Hepatocyte (in vitro differentiated cells): ENCODE measurements at places on chromosomes 3 and 15. TPM values are rescaled to one million over a fixed set of nuclear protein-coding genes. Genes with fewer than 3 reads are reported as not detected.

- H3K36me3 ChIP-seq: no peaks in the 10 kb centered on the region
- H3K27me3 ChIP-seq: no peaks in the 10 kb centered on the region
- H3K27ac ChIP-seq: no peak overlapping the region
- H3K4me1 ChIP-seq: no peaks in the 10 kb centered on the region
- H3K4me3 ChIP-seq: no peak overlapping the region
Observed at GRCh38 chr3:153032891-153033290, 129.1 kb upstream of the RAP2B start.

DNA sequence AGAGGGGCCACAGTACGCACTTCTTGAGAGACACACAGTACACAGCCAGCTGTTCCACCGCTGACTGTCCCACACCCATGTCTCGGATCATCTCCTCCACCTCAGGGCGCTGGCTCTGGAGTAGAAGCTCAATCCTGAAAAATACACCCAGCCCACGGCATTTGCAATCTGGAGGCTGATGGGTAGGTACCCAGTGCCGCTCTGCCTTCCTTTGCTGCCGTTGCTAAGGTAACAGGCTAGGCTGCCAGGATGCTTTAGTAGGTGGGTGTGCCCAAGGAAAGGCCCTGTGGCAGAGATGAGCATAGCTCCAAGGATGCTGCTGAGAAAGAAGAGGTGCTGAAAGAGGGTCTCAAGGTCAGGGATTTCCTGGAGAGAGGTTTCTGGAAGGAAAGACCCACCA is 14.6 kb downstream of the TRAIP start:
- no peak overlapping the region for H3K4me3 ChIP-seq
- H3K36me3 ChIP-seq: no peaks in the 10 kb centered on the region
- DNase-seq: no peak
- no peaks in the 10 kb centered on the region for H3K27me3 ChIP-seq
- H3K4me1 ChIP-seq: peaks cover 4% of the 10 kb centered on the region

DNA sequence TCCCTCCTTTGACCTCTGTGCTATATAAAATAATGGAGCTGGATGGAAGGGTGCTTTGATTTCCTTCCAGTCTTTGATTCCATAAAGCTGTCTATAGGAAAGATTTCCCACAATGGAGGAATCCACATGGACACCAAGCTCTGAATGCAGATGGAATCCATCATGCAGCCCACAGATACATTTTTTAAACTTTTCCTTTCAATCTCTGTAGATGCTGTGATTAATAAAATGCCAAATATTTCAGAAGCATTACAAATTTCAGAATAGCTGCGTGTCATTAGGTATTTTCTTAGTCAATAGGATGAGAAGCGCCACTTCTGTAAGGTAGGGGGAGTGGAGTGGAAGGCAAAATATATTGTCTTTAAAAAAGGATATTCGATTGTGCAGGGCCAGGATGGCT is 489.0 kb downstream of the NTRK3 start:
- H3K36me3 ChIP-seq: no peaks in the 10 kb centered on the region
- no peak overlapping the region for H3K4me3 ChIP-seq
- H3K27me3 ChIP-seq: no peaks in the 10 kb centered on the region
- H3K27ac ChIP-seq: no peak overlapping the region
- no peaks in the 10 kb centered on the region for H3K4me1 ChIP-seq
- no peak for DNase-seq

- H3K4me1 ChIP-seq: peaks cover 13% of the 10 kb centered on the region
- peak; percentile 69 for DNase-seq
- H3K27me3 ChIP-seq: no peaks in the 10 kb centered on the region
- peak overlapping the region; percentile 99 for H3K27ac ChIP-seq
Observed at GRCh38 chr3:24496529-24497482, 2.2 kb upstream of the THRB start.

- peak overlapping the region; percentile 69 for H3K27ac ChIP-seq
- peaks cover 22% of the 10 kb centered on the region for H3K4me1 ChIP-seq
- H3K27me3 ChIP-seq: no peaks in the 10 kb centered on the region
- no peak overlapping the region for H3K4me3 ChIP-seq
- H3K36me3 ChIP-seq: no peaks in the 10 kb centered on the region
Observed at GRCh38 chr3:48039487-48040190, 23.4 kb upstream of the MAP4 start.

- no peak for DNase-seq
- no peaks in the 10 kb centered on the region for H3K36me3 ChIP-seq
- H3K27ac ChIP-seq: peak overlapping the region; percentile 56
- H3K4me3 ChIP-seq: no peak overlapping the region
Observed at GRCh38 chr15:49083401-49084284, 37.4 kb upstream of the SECISBP2L start.

DNA sequence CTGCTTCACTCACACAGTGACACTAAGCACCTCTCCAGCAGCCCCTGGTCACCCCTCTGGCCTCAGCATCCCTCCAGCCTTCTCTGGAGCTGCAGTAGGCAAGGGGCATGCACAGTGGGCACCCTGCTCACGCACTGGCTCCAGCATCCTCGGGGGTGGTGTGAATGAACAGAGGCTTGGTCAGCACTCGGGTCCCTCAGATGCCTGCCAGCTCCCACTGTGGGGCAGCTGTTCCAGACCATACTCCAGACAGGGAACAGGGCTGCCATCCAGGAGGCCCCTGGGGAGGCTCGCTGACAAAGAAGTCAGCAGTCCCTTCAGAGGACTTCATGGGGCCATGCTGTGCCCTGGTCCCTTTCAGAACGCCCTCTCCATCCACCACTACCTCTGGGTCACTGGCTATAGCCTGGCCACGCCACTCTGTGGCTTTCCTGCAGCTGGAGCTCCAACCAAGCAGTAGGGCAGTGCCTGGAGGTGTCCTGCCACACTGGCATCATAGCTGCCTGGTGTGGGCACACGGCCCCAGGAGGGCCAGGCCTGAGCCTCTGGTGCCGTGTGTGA is 26.3 kb downstream of the ALS2CL start:
- DNase-seq: no peak
- no peak overlapping the region for H3K4me3 ChIP-seq
- no peaks in the 10 kb centered on the region for H3K27me3 ChIP-seq
- H3K36me3 ChIP-seq: no peaks in the 10 kb centered on the region

GRCh38 chr15:83919319-83919830 is 265.5 kb downstream of the ADAMTSL3 start:
- H3K4me1 ChIP-seq: no peaks in the 10 kb centered on the region
- H3K27me3 ChIP-seq: no peaks in the 10 kb centered on the region

GRCh38 chr3:129577366-129577765 is 29.1 kb downstream of the PLXND1 start:
- DNase-seq: no peak
- no peak overlapping the region for H3K4me3 ChIP-seq
- H3K27ac ChIP-seq: no peak overlapping the region
- H3K36me3 ChIP-seq: no peaks in the 10 kb centered on the region
- H3K4me1 ChIP-seq: no peaks in the 10 kb centered on the region
- H3K27me3 ChIP-seq: no peaks in the 10 kb centered on the region

- no peaks in the 10 kb centered on the region for H3K4me1 ChIP-seq
- no peaks in the 10 kb centered on the region for H3K27me3 ChIP-seq
- DNase-seq: no peak
- no peak overlapping the region for H3K27ac ChIP-seq
- H3K36me3 ChIP-seq: no peaks in the 10 kb centered on the region
- no peak overlapping the region for H3K4me3 ChIP-seq
Observed at GRCh38 chr3:79415356-79415755, 352.4 kb downstream of the ROBO1 start.

GRCh38 chr15:70267879-70268278 is 170.2 kb upstream of the TLE3 start:
- no peak overlapping the region for H3K4me3 ChIP-seq
- peaks cover 15% of the 10 kb centered on the region for H3K4me1 ChIP-seq
- no peaks in the 10 kb centered on the region for H3K27me3 ChIP-seq
- no peaks in the 10 kb centered on the region for H3K36me3 ChIP-seq
- H3K27ac ChIP-seq: no peak overlapping the region

- H3K27ac ChIP-seq: peak overlapping the region; percentile 74
- H3K27me3 ChIP-seq: no peaks in the 10 kb centered on the region
- peaks cover 30% of the 10 kb centered on the region for H3K4me1 ChIP-seq
- no peaks in the 10 kb centered on the region for H3K36me3 ChIP-seq
- no peak for DNase-seq
Observed at GRCh38 chr3:177337541-177338331, 140.5 kb upstream of the TBL1XR1 start.

GRCh38 chr3:15148614-15149013 is 49.7 kb upstream of the RBSN start:
- H3K36me3 ChIP-seq: no peaks in the 10 kb centered on the region
- DNase-seq: peak; percentile 14
- no peak overlapping the region for H3K27ac ChIP-seq
- H3K4me1 ChIP-seq: no peaks in the 10 kb centered on the region

GRCh38 chr3:149362366-149362765 is 15.1 kb downstream of the TM4SF1 start:
- DNase-seq: no peak
- no peaks in the 10 kb centered on the region for H3K27me3 ChIP-seq
- H3K4me1 ChIP-seq: peaks cover 8% of the 10 kb centered on the region
- H3K27ac ChIP-seq: peak overlapping the region; percentile 51

- no peaks in the 10 kb centered on the region for H3K27me3 ChIP-seq
- peaks cover 5% of the 10 kb centered on the region for H3K36me3 ChIP-seq
- peaks cover 13% of the 10 kb centered on the region for H3K4me1 ChIP-seq
- H3K27ac ChIP-seq: no peak overlapping the region
- no peak for DNase-seq
- no peak overlapping the region for H3K4me3 ChIP-seq
Observed at GRCh38 chr3:115022835-115023398, 124.2 kb downstream of the ZBTB20 start.

GRCh38 chr15:69724333-69724732 is 271.7 kb downstream of the RPLP1 start:
- no peak overlapping the region for H3K27ac ChIP-seq
- H3K36me3 ChIP-seq: no peaks in the 10 kb centered on the region
- H3K27me3 ChIP-seq: no peaks in the 10 kb centered on the region

DNA sequence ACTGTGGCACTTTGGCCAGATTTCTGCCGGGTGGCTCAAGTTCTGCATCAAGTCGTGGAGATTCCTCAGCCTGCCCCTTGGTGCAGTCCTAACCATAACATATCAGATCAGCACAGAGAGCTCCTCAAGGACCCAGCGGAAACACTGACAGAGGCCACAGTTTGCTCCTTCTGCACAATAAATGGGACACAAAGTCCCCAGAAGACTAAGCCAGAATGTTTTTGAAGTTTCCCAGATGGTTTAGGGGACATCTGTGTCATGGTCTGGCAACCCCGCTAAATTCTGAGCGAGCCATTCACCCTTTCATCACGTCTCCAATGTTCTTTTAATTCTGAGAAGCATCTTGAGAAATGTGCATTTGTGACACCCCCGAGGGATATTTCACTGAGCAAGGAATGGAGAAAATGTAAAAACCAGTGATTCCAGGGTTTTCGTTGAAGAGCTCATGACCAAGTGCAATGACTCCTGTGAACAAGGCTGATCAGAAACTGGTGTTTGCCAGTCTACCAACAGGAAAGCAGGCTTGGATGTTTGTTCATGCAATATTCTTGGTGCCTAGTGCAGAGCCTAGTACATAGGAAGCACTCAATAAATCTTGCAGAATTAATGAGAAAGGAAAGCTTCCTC is 64.8 kb upstream of the LMCD1 start:
- no peaks in the 10 kb centered on the region for H3K36me3 ChIP-seq
- H3K4me1 ChIP-seq: no peaks in the 10 kb centered on the region
- H3K27ac ChIP-seq: no peak overlapping the region
- H3K27me3 ChIP-seq: no peaks in the 10 kb centered on the region
- H3K4me3 ChIP-seq: no peak overlapping the region

GRCh38 chr15:82554351-82554750 is 14.1 kb upstream of the RPS17 start:
- no peaks in the 10 kb centered on the region for H3K36me3 ChIP-seq
- no peak overlapping the region for H3K4me3 ChIP-seq
- DNase-seq: no peak
- H3K4me1 ChIP-seq: no peaks in the 10 kb centered on the region
- peaks cover 6% of the 10 kb centered on the region for H3K27me3 ChIP-seq

GRCh38 chr3:171842864-171843518 is at the start of gene TMEM212:
TSS of gene TMEM212 (plus strand) at chr3:171843349. CDS start at chr3:171843384, 35 bp downstream.
- no peaks in the 10 kb centered on the region for H3K27me3 ChIP-seq
- peaks cover 25% of the 10 kb centered on the region for H3K4me1 ChIP-seq
- H3K27ac ChIP-seq: peak within 1 kb of the TSS; percentile 58
- no peak for DNase-seq
- no peaks in the 10 kb centered on the region for H3K36me3 ChIP-seq

DNA sequence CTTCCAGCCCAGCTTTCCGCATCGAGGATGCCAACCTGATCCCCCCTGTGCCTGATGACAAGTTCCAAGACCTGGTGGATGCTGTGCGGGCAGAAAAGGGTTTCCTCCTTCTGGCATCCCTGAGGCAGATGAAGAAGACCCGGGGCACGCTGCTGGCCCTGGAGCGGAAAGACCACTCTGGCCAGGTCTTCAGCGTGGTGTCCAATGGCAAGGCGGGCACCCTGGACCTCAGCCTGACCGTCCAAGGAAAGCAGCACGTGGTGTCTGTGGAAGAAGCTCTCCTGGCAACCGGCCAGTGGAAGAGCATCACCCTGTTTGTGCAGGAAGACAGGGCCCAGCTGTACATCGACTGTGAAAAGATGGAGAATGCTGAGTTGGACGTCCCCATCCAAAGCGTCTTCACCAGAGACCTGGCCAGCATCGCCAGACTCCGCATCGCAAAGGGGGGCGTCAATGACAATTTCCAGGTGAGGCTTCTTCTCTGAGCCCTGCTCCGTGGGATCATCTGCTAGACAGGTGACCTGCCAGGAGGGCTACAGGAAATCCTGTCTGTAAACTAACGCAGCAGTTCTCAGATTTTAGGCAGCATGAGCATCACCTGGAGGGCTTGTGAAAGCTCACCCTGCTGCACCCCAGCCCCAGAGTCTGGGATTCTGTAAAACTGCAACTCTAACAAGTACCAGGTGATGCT is 1.6 kb downstream of the THBS1 start:
- no peaks in the 10 kb centered on the region for H3K36me3 ChIP-seq
- no peak overlapping the region for H3K27ac ChIP-seq
- H3K4me1 ChIP-seq: peaks cover 17% of the 10 kb centered on the region
- DNase-seq: no peak

GRCh38 chr3:44013967-44014366 is 227.7 kb upstream of the TOPAZ1 start:
- peaks cover 14% of the 10 kb centered on the region for H3K27me3 ChIP-seq
- no peak overlapping the region for H3K4me3 ChIP-seq
- H3K36me3 ChIP-seq: no peaks in the 10 kb centered on the region
- no peaks in the 10 kb centered on the region for H3K4me1 ChIP-seq

GRCh38 chr3:23324745-23325144 is 121.6 kb downstream of the UBE2E2 start:
- no peaks in the 10 kb centered on the region for H3K27me3 ChIP-seq
- H3K4me1 ChIP-seq: no peaks in the 10 kb centered on the region
- H3K4me3 ChIP-seq: no peak overlapping the region
- no peak for DNase-seq

- H3K4me1 ChIP-seq: no peaks in the 10 kb centered on the region
- no peak overlapping the region for H3K27ac ChIP-seq
- H3K27me3 ChIP-seq: no peaks in the 10 kb centered on the region
Observed at GRCh38 chr3:154310840-154311239, 13.4 kb downstream of the DHX36 start.

Gene CCR2
- total RNA-seq: 0.04 and 0.23 TPM in 2 replicates

Gene ALS2CL
- 8.5 and 14.4 TPM in 2 replicates for total RNA-seq

Gene RNU5B-1
- not detected in 2 replicates for total RNA-seq

Gene PPP4R2
- 81.8 and 91.4 TPM in 2 replicates for total RNA-seq
